ENCODE measurements at places on chromosomes 16 and 17.

- DNase-seq = peak; percentile 14
Observed at GRCh38 chr16:85461814-85462713, 151.1 kb upstream of the GSE1 start.

DNA sequence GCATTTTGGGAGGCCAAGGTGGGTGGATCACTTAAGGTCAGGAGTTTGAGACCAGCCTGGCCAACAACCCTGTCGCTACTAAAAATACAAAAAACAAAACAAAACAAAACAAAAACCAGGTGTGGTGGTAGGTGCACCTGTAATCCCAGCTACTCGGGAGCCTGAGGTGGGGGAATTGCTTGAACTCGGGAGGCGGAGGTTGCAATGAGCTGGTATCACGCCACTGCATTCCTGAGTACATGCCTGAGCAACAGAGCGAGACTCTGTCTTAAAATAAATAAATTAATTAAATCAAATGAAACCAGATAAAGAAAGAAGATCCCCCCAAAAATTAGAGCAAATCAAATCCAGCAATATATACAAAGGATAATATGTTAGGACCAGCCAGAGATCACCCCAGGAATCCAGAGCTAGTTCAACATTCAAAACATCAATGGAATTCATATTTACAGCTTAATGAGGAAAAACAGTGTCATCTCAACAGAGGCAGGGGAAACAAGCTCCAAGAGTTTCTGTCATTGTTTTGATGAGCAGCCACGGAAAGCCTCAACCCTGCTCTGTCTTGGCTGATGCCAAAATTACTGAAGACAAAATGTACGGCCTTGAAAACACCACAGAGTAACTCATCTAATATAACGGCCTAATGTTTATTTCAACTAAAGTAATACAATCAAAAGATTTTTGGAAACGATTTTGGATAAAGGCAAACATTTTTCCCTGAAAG, 3.7 kb downstream of the PEMT start:
- DNase-seq = no peak

DNA sequence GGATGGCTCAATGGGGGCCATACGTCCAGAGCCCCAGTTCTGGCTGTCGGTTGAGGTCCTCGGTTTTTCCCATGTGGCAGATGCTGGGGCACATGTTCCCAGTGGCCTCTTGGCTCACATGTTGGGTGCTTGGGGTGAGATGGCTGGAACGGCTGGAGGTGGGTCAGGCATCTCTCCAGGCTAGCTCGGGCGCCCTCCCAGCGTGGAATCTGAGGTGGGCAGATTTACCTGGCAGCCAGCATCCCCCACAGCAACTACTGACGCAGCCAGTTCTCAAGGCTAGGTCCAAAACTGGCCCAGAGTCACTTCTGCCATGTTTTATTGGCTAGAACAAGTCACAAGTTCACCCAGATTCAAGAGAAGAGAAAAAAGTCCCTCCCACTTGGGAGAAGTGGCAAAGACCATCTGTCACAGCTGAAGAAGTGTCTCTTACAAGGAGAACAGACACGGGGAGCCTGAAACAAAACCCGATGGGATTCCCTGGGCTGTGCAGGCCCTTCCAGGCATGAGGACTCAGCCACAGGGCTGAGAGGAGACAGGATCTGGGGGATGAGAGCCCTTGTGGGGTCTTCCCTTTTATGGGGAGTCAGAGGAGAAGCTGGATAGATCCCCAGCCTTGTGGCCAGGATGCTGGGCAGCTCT, 15.2 kb downstream of the ACE start:
- DNase-seq = no peak

DNA sequence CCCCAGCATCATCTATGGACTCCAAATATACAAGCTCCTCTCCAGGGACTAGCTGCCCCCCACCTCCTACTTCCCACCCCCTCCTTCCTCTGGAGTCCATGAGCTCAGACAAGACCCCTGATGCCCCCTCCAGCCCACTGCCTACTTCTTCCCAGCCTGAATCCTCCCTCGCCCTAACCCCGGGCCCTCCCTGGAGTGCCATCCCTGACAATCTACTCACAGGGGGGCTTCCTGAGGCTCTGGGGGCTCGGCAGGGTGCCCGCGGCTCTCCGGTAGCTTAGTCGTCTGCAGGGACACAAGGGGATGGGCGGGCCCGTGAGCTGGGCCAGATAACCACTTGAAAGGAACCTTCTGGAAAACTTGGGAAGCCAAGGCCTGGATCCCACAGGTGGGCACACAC, 15.1 kb downstream of the MPP3 start:
- no peak for DNase-seq

- no peak for DNase-seq
Observed at GRCh38 chr17:28527181-28527681, 21.1 kb downstream of the FOXN1 start.

- DNase-seq = no peak
Observed at GRCh38 chr16:83967091-83967490, 953 bp upstream of the NECAB2 start.

GRCh38 chr17:29021226-29021625, 15.4 kb upstream of the SEZ6 start:
- DNase-seq = no peak

DNA sequence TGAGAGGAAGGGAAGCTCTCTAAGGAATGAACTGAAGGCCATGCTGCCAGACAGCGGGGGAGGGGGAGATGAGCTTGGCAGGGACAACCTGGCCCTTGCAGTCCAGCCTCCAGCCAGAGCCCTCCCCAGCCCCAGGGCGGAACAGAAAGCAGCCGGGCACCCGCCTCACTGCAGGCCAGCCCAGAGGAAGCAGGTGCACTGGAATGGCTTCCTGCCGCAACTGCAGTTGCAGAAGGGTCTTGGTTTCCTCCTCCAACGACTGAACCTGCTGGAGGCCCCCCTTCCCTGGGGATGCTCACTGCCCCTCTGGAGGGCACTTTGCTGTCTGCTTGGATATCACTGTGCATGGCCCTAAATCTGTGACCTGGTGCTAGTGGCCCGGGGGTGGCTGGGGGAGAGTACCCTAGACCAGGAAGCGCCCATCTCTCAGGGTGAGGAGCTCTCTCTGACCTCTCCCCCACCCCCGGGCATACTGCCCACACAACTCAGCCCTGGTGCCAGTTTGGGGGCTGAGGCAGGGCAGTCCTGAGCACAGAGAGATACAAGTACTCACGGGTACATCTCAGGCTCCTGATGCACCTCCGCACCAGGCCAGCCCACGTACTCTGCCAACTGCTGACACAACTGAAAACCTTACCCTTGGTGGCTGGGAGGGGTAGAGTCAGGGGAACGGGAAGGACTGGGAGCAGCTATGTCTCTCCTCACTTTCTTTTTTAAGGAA, 41.1 kb downstream of the MYO18A start:
- DNase-seq = peak; percentile 63

DNA sequence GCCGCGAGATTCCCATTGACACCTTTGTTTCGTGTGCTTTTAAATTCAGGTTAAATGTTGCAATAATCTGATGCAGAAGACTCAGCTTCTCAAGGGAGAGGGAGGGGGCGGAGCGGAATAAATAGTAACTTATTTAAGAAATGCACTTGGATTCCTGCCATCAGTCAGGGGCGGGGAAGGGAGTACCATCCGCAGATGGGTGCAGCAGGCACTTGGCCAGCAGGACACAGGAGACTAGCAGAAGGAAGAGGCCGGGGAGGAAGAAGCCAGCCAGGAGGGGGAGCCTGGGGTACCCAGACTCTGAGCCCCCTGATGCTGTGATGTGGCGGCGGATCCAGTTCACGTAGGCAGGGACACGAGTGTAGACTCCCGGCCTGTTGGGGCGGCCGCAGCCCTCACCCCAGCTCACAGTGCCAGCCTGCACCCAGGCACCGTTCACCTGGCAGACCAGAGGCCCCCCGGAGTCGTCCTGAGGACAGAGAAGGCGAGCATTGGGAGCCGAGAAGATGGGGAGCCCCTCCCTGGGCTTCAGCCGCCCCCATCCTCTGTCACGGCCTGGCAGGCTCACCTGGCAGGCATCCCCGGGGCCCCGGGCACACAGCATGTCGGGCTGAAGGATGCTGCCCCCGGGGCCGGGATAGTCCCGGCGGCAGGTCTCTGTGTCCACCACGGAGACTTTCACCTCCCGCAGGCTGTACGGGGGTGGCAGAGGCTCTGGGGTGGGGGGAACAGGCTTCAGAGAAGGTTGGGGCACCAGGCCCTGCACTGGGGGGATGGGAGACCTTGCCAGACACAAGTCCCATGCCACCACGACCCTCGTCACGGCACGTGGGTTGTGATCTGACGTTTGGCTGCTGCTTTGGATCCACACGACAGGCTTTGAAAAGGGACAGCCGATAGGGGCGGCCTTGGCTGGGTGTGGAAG, 3.2 kb downstream of the TPSG1 start:
- DNase-seq = no peak

DNA sequence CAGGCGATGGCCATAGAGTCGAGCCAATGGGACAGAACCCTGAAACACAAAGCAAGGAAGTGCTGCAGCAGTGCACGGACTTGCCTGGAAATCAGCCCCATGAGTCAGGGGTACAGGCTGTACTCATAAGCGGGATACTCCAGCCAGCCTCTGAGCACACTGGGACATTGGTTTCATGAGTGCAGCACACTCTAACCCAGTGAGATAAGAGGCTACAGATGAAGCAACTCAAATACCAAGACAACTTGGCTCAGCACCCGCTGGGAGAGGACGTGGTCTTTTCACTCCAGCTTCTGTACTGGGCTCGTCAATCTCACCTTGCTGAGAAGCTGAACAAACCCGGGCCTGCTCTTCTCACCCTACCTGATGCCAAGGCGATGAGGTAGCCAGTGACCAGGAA, 98.2 kb downstream of the AXIN2 start:
- DNase-seq = no peak

GRCh38 chr16:50252874-50253513, 13.4 kb upstream of the ADCY7 start:
- DNase-seq = no peak

- DNase-seq = no peak
Observed at GRCh38 chr17:72775919-72776318, 316.6 kb downstream of the SLC39A11 start.

DNA sequence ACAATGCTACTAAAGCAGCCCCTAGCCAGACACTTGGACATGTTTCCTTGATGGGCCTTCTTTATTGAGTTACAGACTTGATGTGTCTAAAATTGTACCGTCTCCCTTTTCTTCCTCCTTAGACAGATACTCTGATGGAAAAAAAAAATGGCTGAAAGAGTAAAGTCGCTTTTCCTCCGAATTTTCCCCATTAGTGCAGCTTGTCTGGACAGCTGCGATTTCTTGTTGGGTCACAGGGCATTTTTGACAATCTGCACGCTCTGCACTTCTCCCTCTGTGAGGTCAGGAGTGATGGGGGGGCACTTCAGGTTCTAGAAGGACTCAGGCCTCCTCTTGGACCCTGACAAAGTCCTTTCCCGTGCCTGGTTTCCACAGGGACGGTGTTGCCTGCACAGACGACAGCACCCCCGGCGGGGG, 968 bp upstream of the PRKAR1A start:
- DNase-seq = no peak

- no peak for DNase-seq
Observed at GRCh38 chr17:48589831-48590606, at the start of gene HOXB3. TSS of gene HOXB3 (minus strand) at chr17:48590241. CDS start at chr17:48552474, 37,767 bp downstream.

- DNase-seq = no peak
Observed at GRCh38 chr16:85677383-85677967, 11.3 kb downstream of the GINS2 start.

- peak; percentile 89 for DNase-seq
Observed at GRCh38 chr17:42312285-42313130, 24.2 kb downstream of the STAT5A start.

DNA sequence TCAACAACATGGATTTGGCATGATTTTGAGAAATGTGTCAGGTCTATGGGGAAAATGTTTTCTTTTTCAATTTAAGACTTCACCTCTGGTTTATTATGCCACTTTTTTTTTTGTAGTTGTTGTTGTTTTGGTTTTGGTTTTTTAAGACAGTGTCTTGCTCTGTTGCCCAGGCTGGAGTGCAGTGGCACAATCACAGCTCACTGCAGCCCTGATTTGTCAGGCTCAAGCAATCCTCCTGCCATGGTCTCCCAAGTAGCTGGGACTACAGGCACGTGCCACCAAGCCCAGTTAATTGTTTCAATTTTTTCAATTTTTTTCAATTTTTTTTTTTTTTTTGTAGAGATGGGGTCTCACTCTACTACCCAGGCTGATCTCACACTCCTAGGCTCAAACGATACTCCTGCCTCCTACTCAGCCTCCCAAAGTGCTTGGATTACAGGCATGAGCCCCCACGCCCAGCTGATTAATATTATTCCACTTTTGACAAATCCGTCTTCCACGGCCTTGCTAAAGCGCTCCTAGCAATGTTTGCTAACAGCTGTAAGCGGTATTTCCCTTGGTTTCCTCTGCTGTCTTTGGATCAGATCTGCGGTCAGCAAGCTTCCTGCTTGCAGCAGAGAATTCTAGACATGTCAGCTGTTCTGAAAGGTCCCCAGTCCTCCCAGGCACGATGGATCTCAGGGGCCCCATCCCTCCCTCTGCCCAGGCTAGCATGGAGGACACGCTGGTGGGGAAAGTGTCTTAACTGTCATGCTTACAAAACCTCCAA, 7.0 kb upstream of the MILR1 start:
- DNase-seq = no peak

DNA sequence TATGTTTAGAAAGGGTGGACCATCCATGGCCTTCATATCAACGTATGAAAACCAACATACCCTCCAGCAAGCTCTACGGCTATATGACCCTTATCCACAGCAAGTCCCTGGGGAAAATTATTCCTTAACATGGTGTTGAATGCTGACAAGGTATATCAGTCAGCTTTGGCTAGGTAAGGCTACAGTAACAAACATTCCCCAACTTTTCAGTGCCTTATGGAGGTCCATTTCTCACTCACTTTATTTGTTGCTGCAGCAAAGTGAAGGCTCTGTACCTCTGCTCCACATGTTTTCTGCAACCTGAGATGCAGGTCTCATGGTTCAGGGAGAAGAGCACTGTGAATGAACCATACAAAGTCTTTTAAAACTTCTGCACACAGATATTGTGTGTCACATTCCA, 83.8 kb upstream of the TOX3 start:
- DNase-seq = no peak

DNA sequence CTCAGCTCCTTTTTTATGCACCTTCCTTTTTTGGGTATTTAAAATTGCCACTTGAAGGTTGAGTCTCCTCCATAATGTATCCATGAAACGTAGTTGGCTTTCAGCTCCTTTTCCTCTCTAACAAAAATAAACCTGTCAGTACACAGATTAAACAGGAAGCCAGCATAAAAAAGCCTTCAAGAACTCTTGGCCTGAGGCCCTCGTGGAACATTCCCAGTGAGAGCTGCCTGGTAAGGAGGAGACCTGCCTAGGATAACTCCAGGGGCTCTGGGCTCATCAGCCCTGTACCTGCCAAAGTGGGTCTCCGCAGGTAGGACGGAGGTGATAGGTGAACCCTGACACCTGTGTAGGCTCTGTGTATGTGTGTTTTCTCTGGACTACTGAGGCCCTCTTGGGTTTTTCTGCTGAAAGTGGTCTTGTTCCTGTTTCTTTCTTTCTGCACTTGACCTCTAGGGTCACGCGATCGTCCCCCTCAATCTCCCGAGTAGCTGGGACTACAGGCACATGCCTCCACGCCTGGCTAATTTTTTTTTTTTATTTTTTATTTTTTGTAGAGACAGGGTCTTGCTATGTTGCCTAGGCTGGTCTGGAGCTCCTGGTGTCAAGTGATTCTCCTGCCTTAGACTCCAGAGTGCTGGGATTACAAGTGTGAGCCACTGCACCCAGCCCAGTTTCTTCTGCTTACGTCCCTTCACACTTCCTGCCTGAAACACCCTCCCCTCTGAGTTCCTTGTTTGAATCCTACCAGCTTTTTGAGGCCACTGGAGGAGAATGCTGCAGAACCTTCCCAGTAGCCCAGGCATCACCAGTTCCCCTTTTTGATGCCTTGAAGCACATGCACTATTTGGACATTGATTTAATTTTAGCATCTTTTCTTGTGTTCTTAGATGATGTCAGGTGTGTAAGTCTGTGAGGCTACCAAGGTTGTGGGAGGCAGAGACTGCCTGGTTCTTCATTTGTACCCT, 9.8 kb downstream of the PGS1 start:
- no peak for DNase-seq
